ENCODE measurements at places on chromosomes 3 and 15. TPM values are rescaled to one million over a fixed set of nuclear protein-coding genes. Genes with fewer than 3 reads are reported as not detected.

- H3K27ac ChIP-seq = no peak overlapping the region
- no peak overlapping the region for H3K4me3 ChIP-seq
- H3K4me1 ChIP-seq = peaks cover 24% of the 10 kb centered on the region
- no peaks in the 10 kb centered on the region for H3K36me3 ChIP-seq
- H3K27me3 ChIP-seq = no peaks in the 10 kb centered on the region
These were observed 15.5 kb downstream of the NAA50 start for GRCh38 chr3:113730550-113730949.

CHL1 gene
- 8.8 TPM for total RNA-seq

OR5K2 gene
- total RNA-seq = not detected

DNA sequence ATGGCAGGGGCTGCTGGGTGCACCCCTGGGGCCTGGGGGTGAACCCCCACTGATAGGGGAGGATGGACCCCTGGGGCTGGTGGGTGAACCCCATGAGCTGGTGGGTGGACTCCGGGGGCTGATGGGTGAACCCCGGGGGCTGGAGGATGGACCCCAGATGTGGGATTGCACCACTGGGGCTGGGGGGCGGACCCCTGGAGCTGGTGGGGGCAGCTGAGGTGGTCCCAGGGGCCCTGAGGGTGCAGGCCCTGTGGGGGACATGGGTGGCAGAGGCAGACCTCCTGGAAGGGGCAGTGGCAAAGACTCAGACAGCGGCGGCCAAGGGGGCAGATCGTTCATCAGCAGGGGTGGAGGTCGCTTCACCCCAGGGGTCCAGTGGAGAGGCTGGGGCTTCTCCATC, 17.4 kb upstream of the TXNRD3 start:
- no peak for DNase-seq
- no peaks in the 10 kb centered on the region for H3K4me1 ChIP-seq
- peaks cover 17% of the 10 kb centered on the region for H3K27me3 ChIP-seq
- H3K27ac ChIP-seq = no peak overlapping the region
- H3K4me3 ChIP-seq = no peak overlapping the region
- no peaks in the 10 kb centered on the region for H3K36me3 ChIP-seq

USP4 gene
- 37.3 TPM for total RNA-seq

GRCh38 chr3:183539811-183540210, 15.7 kb downstream of the KLHL6 start:
- peaks cover 7% of the 10 kb centered on the region for H3K27me3 ChIP-seq
- H3K36me3 ChIP-seq = no peaks in the 10 kb centered on the region
- H3K27ac ChIP-seq = no peak overlapping the region
- no peak for DNase-seq

DNA sequence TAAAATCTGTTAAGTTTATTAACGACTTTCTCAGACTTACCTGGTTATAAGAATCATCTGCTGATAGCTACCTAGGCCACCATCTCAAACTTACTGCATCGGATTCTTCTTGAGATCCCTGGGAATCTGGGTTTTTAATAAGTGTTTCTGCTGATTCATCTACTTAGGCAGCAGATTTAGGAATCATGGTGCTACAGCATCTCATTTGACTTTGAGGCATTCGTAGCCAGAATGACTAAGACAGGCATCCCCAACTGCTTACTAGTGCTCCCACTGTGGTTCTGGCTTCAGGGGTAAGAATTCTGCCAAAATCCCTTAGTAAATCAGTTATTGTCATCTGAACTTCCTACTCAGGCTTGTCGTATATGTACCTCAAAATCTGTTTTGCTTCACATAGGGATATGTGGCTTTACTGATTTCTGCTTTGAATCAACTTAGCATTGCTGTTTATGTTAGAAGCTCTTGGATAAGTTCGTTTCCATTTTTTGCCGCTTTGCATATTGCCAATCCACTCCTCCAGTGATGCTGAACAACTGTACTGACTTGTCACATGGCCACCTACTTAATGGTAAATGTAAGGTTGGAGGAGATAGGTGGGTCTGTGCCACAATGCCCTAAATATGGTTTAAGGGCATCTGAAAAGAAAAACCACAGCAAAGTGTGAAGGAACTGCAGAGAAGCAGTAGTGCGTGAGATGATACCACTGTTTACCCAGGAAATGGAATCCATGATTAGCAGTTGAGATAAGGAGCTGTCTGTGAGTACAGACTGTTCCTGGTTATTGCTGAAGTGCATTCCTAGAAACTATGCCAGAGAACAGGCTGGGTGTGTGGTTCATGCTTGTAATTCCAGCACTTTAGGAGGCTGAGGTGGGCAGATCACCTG, 60.3 kb downstream of the MAP6D1 start:
- DNase-seq = no peak
- peak overlapping the region; percentile 42 for H3K27ac ChIP-seq
- H3K4me3 ChIP-seq = no peak overlapping the region

Data from left ventricle myocardium inferior (tissue), 1 donor.